ENCODE measurements at places on chromosomes 3 and 15.

GRCh38 chr3:142436951-142437585 is 10.8 kb downstream of the XRN1 start:
- DNase-seq, result no peak

DNA sequence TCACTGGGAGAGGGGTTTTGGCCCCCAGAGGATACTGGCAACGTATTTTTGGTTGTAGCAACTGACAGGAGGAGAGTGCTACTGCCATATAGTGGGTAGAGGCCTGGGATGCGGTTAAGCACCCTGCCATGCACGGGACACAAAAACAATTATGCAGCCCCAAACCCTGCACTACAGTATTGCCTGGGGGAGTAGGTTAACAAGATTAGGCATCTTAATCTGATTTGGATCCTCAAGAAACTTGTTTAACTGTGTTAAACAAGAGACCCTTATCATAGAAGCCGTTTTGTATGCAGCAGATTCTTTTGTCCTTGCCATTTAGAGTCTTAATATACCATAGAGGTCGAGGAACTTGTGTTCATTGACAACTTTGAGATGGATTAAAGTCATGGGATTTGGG is 3.4 kb downstream of the PHLDB2 start:
- no peak for DNase-seq

DNA sequence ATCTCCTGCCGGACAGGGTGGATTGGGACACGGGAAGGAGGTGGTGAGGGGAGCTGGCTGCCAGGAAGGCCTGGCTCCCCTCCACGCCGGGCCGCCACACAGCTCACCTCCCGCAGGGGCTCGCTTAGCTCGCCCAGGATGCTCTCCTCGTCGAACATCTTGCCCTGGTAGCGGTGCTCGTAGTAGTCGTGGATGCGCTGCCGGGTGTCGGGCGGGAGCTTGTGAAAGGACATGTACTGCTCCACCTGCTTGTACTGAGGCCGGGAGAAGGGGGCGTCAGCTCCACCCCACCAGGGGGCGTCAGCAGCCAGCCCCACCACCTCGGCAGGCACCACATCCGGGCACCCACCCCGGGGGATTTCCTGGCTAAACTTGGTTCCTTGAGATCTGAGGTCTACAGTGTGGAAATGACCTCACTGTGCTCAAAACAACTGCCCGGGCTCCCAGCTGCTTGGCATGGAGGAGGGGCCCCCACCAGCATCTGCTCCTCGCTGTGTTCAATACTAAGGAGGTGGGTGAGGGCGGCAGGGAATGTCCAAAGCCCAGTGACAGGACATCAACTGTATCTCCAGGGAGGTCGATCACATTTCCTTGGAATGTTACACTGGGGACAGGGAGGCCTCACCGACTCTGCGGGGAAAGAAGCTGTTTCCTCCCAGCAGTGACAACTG is 43.4 kb downstream of the HCN4 start:
- no peak for DNase-seq

DNA sequence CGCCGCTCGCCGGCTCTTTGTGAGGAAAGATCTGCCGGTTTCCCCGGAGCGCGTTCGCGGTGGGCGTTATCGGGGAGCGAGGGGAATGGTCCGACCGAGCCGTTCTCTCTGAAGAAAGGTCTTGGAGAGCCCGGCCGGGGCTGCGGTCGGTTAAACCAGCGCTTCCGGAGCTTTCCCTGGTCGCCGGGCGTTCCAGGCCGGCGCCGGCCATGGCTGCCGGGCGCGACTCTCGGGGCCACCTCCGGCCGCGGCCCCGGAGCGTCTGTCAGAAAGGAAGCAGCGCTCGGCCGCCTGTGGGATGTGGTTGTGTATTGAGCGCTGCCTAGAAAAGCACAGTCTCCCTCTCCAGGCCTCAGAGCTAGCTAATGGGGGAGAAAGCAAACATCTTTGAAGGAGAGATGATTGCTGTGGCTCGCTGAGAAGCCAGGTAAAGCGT is 731 bp downstream of the FYTTD1 start:
- peak; percentile 17 for DNase-seq

- DNase-seq, result no peak
Observed at GRCh38 chr15:29770796-29771195, 51.5 kb downstream of the TJP1 start.
